Activated CD4-positive, alpha-beta memory T cell treated with anti-CD3 and anti-CD28 coated beads for 36 hours (primary cell): ENCODE measurements at places on chromosomes 11 and 22. TPM values are rescaled to one million over a fixed set of nuclear protein-coding genes. Genes with fewer than 3 reads are reported as not detected.

The FXYD2 gene
- not detected for total RNA-seq

The DDT gene
- 108 TPM for total RNA-seq

The MN1 gene
- total RNA-seq, result not detected

The DEUP1 gene
- not detected for total RNA-seq

The OR6A2 gene
- total RNA-seq, result not detected

The PGA4 gene
- total RNA-seq, result not detected

The APOBEC3B gene
- 43.9 TPM for total RNA-seq

The GRAMD1B gene
- 39.0 TPM for total RNA-seq

The PATE4 gene
- not detected for total RNA-seq

The FJX1 gene
- total RNA-seq, result 0.46 TPM

The SGSM1 gene
- total RNA-seq, result 0.38 TPM

The C22orf23 gene
- total RNA-seq, result not detected

The SLC29A2 gene
- 10.6 TPM for total RNA-seq

The CYP2D6 gene
- total RNA-seq, result 1.9 TPM

The LRRC56 gene
- 1.3 TPM for total RNA-seq

The MPPED2 gene
- not detected for total RNA-seq

The PIH1D2 gene
- 0.36 TPM for total RNA-seq

The OR10D3 gene
- not detected for total RNA-seq

The OR51I1 gene
- not detected for total RNA-seq

The TMEM191B gene
- 1.8 TPM for total RNA-seq

The SLC6A5 gene
- total RNA-seq, result not detected

The FOLR2 gene
- not detected for total RNA-seq

The PRG3 gene
- not detected for total RNA-seq

The SERPING1 gene
- not detected for total RNA-seq

The ST14 gene
- not detected for total RNA-seq

The SORL1 gene
- total RNA-seq, result 48.1 TPM

The ZNF280B gene
- 2.1 TPM for total RNA-seq

The OR2AG2 gene
- not detected for total RNA-seq

The C22orf31 gene
- not detected for total RNA-seq

The LIF gene
- 189 TPM for total RNA-seq

The PATE3 gene
- not detected for total RNA-seq

The TSKU gene
- total RNA-seq, result 3.8 TPM

The NTM gene
- total RNA-seq, result not detected

The ADAMTS8 gene
- total RNA-seq, result not detected

The FAM111B gene
- total RNA-seq, result 28.9 TPM

The TMEM45B gene
- total RNA-seq, result 4.9 TPM

The VSIG2 gene
- 0.34 TPM for total RNA-seq

The TMEM86A gene
- 0.65 TPM for total RNA-seq

The SYCE3 gene
- total RNA-seq, result 0.87 TPM

The SMC1B gene
- 1.1 TPM for total RNA-seq

The BRSK2 gene
- total RNA-seq, result 0.46 TPM

The SLC22A6 gene
- total RNA-seq, result not detected

The TMEM191C gene
- 1.4 TPM for total RNA-seq

The MRGPRE gene
- total RNA-seq, result not detected

The TRPM5 gene
- not detected for total RNA-seq

The INPP5J gene
- not detected for total RNA-seq

The PANX2 gene
- 3.5 TPM for total RNA-seq

The LDLRAD3 gene
- 0.10 TPM for total RNA-seq

The RIC3 gene
- total RNA-seq, result 5.0 TPM

The NAP1L4 gene
- total RNA-seq, result 263 TPM
